ENCODE measurements at places on chromosomes 2 and 18. TPM values are rescaled to one million over a fixed set of nuclear protein-coding genes. Genes with fewer than 3 reads are reported as not detected.

Gene NDC80
- total RNA-seq: 29.6 TPM

DNA sequence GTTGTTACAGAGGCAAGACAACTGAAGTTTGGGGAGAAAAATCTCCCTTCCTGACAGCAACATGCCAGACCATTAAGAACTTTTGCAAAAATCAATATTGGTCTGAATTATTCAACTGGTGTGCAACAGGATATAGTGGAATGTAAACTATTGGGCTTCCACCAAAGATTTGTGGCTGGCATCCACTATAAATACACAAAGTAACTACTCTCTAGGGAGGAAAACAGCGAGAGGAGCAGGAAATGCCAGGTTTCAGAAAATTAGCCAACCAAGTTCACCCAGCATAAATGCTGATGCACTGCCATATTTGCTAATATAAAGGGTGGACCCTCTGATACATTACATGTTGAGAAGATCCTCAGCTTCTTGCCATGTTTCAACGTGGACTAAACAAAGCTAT, 267.6 kb upstream of the LYPD1 start:
- no peaks in the 10 kb centered on the region for H3K27me3 ChIP-seq
- no peaks in the 10 kb centered on the region for H3K36me3 ChIP-seq
- DNase-seq: no peak
- H3K27ac ChIP-seq: no peak overlapping the region
- no peak overlapping the region for H3K4me3 ChIP-seq

DNA sequence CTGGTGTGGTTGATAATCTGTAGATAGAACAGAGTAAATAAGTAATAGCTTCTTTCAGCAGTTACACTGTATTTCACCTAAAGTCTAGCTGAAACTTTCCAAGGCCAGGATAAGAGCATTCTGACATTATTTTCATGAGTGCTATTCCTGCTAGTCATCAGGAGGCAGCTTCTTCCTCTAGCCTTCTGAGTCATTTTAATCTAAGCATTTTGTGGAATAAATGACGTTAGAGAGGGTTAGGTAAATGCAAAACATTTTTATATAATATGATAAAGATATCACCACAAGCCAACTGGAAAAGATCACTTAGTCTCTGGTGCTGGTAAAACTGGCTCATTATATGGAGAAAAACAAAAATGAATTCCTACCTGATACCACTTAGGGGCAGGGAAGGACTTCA, 138.5 kb downstream of the MEP1B start:
- H3K27me3 ChIP-seq: no peaks in the 10 kb centered on the region
- no peak overlapping the region for H3K4me3 ChIP-seq
- DNase-seq: no peak
- H3K27ac ChIP-seq: peak overlapping the region; percentile 19
- H3K36me3 ChIP-seq: peaks cover 11% of the 10 kb centered on the region

Gene PDCL3
- 24.2 TPM for total RNA-seq

DNA sequence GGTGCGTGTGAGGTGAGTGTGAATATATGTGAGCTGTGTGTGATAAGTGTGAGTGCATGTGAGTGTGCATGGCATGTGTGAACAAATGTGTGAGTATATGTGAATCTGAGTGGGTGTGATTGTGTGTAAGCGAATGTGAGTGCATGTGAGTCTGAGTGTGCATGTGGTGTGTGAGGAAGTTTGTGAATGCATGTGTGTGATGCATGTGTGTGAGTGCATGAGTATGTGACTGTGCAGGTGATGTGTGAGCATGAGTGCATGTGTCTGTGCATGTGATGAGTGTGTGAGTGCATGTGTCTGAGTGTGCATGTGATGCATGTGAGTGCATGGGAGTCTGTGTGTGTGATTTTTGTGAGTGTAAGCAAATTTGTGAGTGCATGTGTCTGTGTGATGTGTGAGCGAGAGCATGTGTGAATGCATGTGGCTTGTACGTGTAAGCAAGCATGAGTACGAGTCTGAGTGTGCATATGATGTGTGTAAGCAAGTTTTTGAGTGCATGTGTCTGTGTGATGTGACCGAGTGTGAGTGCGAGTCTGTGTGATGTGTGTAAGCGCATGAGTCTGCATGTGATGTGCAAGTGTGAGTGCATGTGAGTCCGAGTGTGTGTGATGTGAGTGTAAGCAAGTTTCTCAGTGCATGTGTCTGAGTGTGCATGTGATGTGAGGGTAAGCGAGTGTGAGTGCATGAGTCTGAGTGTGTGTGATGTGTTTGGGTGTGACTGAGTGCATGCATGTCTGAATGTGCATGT, 43.3 kb downstream of the COPS8 start:
- H3K27ac ChIP-seq: no peak overlapping the region
- no peak for DNase-seq
- H3K27me3 ChIP-seq: no peaks in the 10 kb centered on the region
- H3K4me3 ChIP-seq: no peak overlapping the region
- H3K36me3 ChIP-seq: no peaks in the 10 kb centered on the region

- H3K27me3 ChIP-seq: no peaks in the 10 kb centered on the region
- H3K4me1 ChIP-seq: peaks cover 27% of the 10 kb centered on the region
- DNase-seq: peak; percentile 90
- H3K36me3 ChIP-seq: no peaks in the 10 kb centered on the region
- H3K27ac ChIP-seq: peak overlapping the region; percentile 76
These were observed 14.3 kb downstream of the GPR39 start for GRCh38 chr2:132430895-132431294.

GRCh38 chr2:62036229-62036628, 130.8 kb downstream of the COMMD1 start:
- no peaks in the 10 kb centered on the region for H3K36me3 ChIP-seq
- DNase-seq: no peak
- no peak overlapping the region for H3K4me3 ChIP-seq

Gene SNORC
- total RNA-seq: 8.2 TPM

DNA sequence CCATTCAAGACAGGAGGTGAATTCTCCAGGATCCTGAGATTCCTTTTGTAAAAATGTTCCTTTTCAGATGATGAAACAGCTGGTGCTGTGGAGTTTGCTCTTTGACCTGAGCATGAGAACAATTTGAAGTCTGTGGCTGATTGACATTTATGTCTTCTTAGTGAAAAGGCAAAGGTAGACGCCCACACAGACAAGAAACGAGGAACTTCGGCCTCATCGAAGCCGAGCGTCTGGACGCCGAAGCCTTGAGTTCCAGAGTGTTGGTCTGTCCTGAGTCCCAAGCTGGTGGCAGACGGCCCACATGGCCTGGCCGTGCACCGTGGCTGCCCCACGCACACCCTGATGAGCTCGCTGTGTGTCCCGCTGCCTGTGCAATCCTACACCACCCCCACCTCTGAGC, 20.7 kb upstream of the SNTG2 start:
- no peak overlapping the region for H3K4me3 ChIP-seq
- H3K36me3 ChIP-seq: no peaks in the 10 kb centered on the region
- H3K27me3 ChIP-seq: peaks cover 13% of the 10 kb centered on the region
- no peak for DNase-seq

- DNase-seq: no peak
- no peaks in the 10 kb centered on the region for H3K27me3 ChIP-seq
- H3K27ac ChIP-seq: no peak overlapping the region
- H3K4me1 ChIP-seq: no peaks in the 10 kb centered on the region
These were observed 68.3 kb downstream of the PIAS2 start for GRCh38 chr18:46849007-46849406.

GRCh38 chr2:158667586-158667985, 127.5 kb upstream of the DAPL1 start:
- no peak for DNase-seq
- H3K27me3 ChIP-seq: no peaks in the 10 kb centered on the region
- H3K4me1 ChIP-seq: no peaks in the 10 kb centered on the region
- H3K4me3 ChIP-seq: no peak overlapping the region
- H3K27ac ChIP-seq: no peak overlapping the region
- peaks cover 34% of the 10 kb centered on the region for H3K36me3 ChIP-seq

Gene RNF152
- total RNA-seq: 1.7 TPM

Gene LONRF2
- total RNA-seq: not detected

- H3K4me1 ChIP-seq: peaks cover 20% of the 10 kb centered on the region
- H3K4me3 ChIP-seq: peak overlapping the region; percentile 87
- H3K27ac ChIP-seq: peak overlapping the region; percentile 61
- no peaks in the 10 kb centered on the region for H3K27me3 ChIP-seq
- DNase-seq: no peak
- peaks cover 31% of the 10 kb centered on the region for H3K36me3 ChIP-seq
These were observed 567 bp downstream of the PCYOX1 start for GRCh38 chr2:70258532-70258875.

Gene C2orf80
- total RNA-seq: not detected

DNA sequence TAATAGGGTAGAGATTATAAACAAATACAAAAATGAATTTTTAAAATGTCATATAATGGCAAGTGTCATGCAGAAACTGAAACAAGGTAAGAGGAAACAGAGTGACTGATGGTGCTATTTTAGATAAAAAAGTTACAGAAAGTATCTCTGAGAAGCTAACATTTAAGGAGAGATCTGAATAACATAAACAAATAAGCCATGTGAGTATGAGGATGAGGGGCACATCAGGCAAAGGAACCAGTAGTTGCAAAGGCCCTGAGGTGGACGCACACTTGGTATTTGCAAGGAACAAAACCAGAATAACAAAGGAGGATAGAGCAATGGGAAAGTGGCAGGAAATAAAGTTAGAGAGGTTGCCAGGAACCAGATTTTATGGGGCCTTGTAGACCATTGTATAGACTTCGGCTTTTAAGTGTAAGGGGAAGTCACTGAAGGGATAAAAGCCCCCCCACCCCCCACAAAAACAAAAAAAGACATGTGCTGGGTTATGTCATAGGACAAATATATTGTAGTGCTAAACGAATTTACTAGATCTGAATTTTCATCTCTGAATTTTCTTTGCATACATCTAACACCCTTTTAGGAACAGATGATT, 159.2 kb downstream of the DTNB start:
- no peaks in the 10 kb centered on the region for H3K36me3 ChIP-seq
- peaks cover 29% of the 10 kb centered on the region for H3K4me1 ChIP-seq
- H3K4me3 ChIP-seq: no peak overlapping the region
- DNase-seq: no peak
- no peaks in the 10 kb centered on the region for H3K27me3 ChIP-seq
- no peak overlapping the region for H3K27ac ChIP-seq

DNA sequence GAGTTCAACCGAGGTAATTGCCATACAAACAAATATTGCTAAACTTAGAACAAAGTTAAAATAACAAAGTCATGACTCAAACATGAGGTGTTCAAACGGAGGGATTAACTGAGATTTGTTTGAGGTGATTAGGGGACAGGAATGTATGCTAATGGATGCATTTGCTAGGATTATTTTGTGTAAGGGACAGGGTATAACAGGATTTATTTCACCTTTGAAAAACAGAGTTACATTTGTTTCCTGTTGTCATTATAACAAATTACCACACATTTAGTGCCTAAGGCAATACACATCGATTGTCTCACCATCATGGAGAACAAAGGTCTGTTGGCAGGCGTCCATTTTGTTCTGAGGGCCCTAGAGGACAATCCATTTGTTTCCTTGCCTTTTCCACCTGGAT, 304.3 kb upstream of the CNTNAP5 start:
- H3K4me3 ChIP-seq: no peak overlapping the region
- H3K27ac ChIP-seq: no peak overlapping the region
- no peaks in the 10 kb centered on the region for H3K27me3 ChIP-seq

DNA sequence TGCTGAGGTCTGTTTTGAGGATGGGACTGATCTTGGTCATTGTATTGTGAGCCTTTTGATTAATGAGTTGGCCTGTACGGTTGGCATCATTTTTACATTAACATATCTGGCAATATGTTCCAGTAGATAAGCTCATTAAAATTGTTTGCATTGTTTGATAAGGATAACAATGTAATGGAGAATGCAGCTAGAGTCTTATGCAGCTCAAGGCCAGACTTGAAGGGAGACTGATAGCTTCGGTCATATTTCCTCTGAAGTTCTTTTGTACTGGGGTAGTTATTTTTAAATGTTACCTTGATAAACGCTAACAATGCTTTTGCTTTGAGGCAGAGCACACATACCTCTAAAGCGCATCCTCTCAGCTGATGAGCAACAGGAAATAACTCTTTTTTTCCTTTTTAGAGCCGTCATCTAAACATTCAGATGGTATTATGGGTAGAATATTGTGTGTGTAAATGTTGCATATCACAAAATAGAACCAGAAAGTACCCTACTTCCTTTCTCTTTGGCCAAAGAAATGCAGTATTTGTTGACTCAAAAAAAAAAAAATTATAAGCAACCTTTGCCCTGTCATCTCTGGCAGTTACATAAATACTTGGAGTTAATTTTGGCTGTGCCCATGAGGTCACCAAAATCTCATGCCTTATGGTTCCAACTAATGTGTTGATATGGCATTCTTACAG, 1.3 kb downstream of the MAPRE2 start:
- H3K36me3 ChIP-seq: no peaks in the 10 kb centered on the region
- H3K27ac ChIP-seq: no peak overlapping the region
- H3K4me1 ChIP-seq: peaks cover 7% of the 10 kb centered on the region
- no peaks in the 10 kb centered on the region for H3K27me3 ChIP-seq

Gene FOSL2
- 122 TPM for total RNA-seq

DNA sequence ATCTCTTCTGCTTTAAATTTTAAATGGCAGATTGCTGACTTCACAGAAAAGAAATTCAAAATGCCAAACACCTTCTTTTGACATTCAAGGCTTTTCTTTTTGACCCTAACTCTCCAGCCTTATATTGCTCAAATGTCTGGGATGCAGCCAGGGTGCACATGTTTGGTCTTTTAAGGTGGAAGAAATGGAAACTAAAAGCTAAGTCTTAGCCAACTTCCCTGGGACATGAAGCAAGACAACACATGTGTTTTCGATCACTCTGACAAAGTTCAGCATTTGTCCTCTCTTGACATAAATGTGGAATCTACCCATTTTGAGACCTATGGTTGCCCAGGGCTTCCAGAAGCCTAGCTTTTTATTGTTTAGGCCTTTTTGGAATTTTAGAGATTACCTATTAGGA, 161.6 kb downstream of the RDH14 start:
- H3K27ac ChIP-seq: no peak overlapping the region
- no peak for DNase-seq
- no peaks in the 10 kb centered on the region for H3K27me3 ChIP-seq
- no peaks in the 10 kb centered on the region for H3K36me3 ChIP-seq
- no peak overlapping the region for H3K4me3 ChIP-seq

Gene ALPI
- total RNA-seq: not detected

DNA sequence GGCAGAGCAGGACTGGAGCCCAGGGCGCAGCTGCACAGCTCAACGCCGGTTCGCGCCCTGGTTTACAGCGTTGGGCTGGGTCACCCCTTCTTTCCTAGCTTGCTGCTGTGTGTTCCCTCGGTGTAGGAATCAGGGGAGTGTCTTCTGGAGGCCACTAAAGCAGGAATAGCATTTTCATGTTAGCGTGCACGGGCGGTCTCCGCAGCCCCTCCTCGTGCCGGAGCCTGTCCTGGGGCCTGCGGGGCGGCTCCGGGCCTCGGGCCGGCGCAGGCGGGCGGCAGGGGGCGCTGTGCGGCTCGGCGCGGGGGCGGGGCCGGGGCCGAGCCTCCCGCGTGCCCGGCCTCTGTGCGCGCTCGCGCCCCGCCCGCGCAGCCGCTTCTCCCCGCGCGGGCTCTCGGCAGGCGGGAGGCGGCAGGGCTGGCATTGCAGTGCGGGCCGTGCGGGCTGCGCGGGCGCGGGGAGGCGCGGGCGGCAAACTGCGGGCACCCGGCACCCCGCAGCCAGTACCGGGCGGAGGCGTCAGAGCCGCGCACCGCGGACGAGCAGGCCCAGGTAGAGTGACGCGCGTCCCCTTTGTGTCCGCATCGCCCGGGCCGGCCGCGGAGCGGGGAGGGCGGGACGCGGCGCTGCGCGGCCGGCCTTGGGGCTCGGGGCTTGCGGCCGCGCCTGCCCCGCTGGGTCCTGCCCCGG, at the start of gene RNF144A:
Gene RNF144A (plus strand): TSS at position 342 of the 690 bp plus-strand sequence. CDS start 79,515 bp downstream, outside the sequence.
- H3K27me3 ChIP-seq: no peaks in the 10 kb centered on the region
- H3K27ac ChIP-seq: no peak within 1 kb of the TSS
- H3K36me3 ChIP-seq: no peaks in the 10 kb centered on the region
- no peak for DNase-seq
- H3K4me1 ChIP-seq: no peaks in the 10 kb centered on the region

Data from MCF 10A (cell line).